ENCODE measurements at places on chromosomes 2 and 18.

- no peak for DNase-seq
These were observed 6.9 kb downstream of the TWIST2 start for GRCh38 chr2:238854699-238855229.

- no peak for DNase-seq
These were observed 5.9 kb downstream of the CCDC121 start for GRCh38 chr2:27622921-27623384.

DNA sequence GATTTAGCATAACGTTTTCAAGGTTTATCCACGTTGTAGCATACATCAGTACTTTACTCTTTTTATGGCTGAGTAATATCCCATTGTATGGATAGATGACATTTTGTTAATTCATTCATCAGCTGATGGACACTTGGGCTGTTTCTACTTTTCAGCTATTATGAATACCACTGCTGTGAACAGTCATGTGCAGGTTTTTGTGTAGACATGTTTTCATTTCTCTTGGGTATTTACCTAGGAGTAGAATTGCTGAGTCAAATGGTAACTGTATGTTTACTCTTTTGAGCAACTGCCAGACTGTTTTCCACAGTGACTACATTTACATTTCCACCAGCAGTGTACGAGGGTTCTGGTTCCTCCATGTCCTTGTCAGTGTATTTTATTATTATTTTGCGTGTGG is 33.9 kb downstream of the COX7A2L start:
- DNase-seq: no peak

GRCh38 chr2:105671156-105671555 is 73.6 kb upstream of the NCK2 start:
- no peak for DNase-seq
